ENCODE measurements at places on chromosomes 2 and 18.

GRCh38 chr2:21084401-21084800, 39.4 kb upstream of the TDRD15 start:
- DNase-seq, result no peak

DNA sequence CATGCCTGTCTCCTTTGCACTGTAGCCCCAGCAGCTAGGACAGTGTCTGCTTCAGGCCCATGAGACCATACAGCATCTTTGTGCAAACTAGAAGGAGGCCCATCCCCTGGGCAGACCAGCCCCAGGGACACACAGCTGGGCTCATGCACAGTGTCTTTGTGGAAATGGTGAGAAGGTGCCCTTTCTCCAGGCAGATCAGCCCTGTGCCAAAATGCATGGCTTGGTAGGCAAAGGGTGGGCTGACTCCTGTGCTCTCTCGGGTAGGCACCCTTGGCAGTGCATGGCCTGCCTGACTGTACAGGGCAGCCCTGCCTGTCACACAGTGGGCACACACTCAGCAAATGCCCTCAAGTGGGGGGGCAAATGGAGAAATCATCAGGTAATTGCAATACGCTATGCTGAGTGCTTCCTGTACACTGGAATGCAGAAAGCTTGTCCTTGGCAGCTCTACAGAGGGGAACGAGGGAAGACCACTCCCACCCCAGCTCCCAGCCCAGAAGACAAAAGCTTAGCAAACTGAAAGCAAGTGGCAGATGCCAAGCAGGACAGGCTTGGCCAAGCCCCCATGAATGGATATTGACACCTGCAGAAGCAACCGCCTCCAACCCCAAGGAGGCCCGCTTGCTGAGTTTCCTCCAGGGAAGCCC, 21.6 kb downstream of the TNS1 start:
- DNase-seq, result no peak

- DNase-seq, result no peak
Observed at GRCh38 chr18:31233621-31234275, 71.1 kb upstream of the DSC1 start.

DNA sequence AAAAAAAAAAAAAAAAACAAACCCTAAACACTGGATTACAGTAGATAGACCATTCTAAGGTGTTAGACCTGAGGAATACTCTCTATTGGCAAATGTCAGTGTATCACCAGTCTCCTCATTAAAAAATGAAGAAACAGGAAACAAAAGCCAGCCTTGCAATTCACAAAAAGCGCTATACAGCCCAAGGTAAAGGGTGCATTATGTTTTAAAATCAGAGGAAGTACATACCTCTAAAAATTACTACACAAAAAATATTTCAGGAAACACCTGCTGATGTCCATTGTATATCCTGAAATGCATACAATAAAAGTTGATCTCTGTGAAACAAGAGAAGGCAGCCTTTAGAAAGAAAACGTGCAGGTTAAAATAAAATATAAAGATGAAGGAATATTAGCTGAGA, 54.9 kb upstream of the TSPYL6 start:
- no peak for DNase-seq

DNA sequence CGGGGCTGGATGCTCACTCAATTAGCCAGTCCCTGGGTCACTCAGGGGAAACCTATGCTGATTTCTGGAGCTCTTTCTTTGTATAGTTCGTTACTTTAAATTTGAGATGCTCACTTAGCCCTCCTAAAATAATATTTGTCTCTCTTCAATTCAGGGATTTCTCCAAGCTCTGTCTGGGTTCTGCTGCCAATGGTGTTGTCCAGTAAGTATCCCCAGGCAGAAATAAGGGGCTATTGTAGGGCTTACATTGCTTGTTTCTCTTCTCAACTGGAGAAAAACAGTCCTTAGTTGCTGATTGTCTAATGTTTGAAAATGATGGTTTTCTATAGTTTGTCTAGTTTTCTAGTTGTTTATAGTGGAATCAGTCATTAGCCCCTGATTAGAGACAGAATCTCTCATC, 5.0 kb downstream of the RAB6C start:
- DNase-seq, result no peak

DNA sequence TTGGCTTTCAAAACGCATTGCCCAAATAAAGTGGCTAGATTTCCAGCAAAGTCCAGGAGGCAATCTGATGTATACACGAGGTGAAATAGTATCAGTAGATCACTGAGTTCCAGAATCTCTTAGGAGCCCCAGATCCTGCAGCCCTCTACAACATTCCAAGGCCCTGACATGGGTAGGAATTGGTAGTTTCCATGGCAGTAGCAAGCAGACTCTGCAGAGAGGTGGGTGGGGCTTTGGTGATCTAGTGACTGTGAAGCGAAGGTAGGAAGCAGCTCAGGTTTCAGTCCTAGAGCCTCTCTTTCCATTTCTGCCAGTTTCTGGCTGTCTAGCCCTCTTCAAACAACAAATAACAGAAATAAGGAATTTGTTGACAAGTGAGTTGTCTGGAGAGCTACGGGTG, 13.8 kb upstream of the SGPP2 start:
- DNase-seq, result no peak

DNA sequence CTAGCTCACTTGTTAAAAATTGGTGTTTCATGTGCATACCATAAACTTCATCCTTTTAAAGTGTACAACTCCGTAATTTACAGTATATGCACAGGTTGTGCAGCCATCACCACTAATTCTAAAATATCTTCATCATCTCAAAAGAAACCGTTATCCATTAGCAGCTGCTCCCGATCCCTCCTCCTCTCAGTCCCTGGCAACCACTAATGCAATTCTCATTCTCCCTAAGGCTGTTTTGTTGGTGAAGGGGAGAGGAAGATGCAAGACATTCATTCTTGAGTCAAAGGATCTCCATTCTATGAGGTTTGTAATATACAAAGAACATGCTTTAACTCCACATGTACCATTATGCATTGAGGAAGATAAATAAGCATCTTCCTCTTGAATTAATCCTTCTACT, 48.6 kb downstream of the RNU4ATAC start:
- DNase-seq, result no peak

- DNase-seq, result no peak
Observed at GRCh38 chr2:8661736-8662135, 20.1 kb upstream of the ID2 start.

- DNase-seq, result peak; percentile 40
Observed at GRCh38 chr2:141534666-141535362, 596.0 kb downstream of the LRP1B start.

DNA sequence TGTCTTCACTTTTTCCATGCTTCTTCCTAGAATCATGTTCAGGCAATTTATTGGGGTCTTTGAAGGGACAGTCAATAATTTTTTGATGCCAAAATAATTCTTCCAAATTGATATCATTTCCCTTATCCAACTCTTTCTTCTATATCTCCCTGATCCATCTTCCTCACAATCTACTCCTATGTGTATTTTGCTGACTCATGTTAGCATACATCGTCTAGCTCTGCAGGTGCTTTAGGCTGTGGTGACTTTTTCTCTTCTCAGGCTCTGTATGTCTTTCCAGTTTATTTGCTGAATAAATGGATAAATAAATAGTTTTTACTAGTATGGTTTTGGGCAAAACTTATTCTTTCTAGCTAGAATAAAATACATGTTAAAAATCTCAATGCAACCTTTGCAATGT, 1650.9 kb upstream of the TMEFF2 start:
- DNase-seq, result no peak

- no peak for DNase-seq
Observed at GRCh38 chr2:233434666-233435330, 80.5 kb downstream of the DGKD start.

DNA sequence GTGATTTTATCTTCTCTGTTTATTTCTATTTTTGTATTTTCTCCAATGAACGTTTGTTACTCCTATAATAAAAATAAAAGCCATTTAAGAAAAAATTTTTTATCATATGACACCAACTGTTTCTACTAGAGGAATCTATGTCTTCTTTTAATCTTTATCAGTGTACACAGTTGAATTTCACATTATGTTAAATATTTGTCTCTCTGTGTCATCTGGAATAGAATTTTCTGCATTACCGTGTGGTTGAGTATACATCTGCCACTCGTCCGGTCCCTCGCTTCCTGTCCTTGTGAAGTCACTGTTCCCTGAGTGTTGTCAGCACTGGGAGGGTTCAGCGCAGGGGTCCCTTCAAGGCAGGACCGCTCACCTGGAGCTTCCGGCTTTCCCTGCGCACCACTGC, 99.2 kb downstream of the LDLRAD4 start:
- DNase-seq, result no peak

GRCh38 chr2:56456791-56457190, 273.0 kb downstream of the CCDC85A start:
- DNase-seq, result no peak

DNA sequence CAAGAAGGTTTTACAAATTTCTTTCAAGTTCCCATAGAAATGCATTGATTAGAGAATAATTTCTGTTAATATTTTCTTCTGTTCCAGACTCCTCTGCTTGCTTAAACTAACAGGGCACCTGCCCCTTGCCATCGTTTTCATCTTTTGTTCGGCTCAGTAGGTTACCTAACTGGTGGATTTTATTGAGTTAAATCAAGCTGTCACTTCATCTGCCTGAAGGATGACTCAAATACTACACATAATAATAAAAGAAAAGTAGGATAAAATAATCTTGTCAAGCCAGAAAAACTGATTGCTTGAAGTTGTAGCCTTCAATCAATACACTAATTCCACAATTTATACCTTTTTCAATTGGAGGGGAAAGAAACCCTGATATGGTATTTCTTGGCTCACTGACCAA, 234.0 kb downstream of the NR4A2 start:
- DNase-seq, result no peak

DNA sequence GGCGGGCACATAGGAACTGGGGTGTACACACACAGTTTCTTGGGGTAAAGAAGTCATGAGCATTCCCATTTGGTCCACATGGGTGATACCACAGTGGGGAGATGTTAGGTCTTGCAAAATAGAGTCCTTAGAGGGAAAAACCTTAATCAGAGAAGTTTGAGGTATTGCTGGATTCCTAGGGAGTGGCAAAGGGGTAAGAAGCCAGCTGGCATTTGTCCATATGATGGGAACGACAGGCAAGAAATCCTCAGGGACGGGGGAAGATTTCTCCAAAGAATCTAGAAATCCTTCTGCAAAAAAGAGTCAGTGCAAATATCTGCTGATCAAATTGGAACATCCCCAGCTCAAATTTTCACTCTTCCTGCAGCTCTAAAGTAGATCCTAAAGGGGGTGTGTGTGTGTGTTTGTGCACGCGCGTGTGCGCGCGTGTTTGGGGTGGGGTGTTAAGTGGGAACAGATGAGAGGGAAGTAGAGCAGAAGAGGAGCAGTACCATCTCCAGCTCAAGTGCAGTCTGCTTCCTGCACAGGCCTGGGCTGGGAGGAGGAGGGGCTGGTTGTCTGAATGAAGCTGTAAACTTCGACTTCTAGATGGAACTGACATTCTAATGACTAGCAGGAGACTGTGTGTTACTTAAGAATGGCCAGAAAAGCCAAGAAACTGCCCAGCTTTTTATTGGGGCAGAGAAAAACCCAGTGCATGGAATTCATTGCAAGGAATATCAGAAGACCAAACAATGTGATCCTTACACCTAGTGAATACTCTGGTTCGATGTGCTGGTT, 168.0 kb downstream of the SPP2 start:
- DNase-seq, result no peak

DNA sequence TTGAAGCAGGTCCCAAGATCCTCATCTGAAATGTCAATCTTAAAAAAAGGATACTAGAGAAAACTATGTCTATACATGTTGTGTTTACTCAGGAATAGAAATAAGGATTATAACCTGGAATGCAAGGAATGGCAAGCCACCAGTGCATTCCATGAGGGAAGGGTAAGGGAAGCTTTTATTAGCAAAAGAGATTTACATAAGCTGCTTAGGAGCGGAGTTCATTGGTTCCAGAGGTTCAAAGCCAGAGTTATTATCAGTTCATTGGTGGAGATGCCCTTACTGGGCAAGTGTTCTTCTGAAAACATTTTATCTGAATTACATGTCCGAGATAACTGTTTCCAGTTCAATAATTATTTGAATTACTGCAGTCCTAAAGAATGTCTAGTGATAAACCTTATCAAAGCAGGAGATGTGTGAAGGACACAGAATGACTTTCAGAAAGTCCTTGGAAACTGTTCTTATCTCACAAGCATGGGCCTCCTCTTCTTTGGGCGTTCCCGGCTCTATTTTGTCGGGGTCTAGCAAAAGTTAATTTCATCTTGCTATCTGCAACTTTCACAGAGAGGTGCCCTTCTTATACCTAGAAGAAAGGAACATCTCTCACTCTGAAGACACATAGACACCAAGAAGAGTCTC, 23.5 kb downstream of the COMMD1 start:
- DNase-seq, result no peak

DNA sequence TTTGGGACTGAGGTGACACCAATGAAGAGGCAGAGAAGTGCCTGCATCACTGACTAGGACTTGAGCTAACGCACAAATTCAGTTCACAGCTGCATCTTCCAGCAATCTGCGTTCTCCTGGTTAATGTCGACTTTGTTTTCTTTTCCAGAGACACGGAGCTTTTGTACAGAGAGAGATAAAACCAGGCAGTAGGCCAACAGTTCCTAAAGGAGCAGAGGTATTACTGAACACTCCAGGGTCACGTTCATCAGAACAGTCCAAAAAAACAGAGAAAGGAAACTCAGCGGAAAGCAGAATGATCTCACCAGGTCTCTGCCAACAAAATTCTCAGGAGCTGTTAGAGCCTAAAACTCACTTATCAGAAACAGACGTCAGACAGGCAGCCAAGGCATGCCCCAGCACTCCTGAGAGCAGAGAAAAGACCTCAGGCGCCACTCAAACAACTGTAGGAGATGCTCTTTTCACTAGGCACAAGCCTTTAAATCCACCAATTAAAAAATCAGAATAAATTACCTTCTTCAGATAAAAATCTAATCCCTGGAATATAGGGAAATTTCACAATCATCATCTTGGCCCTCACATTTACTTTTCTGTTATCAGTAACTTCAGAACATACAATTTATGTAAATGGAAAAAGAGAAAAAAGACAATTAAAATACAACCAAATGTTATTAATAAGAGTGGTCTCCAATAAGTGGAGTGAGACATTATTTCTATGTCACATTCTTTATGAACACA, 95.9 kb upstream of the SPTBN1 start:
- DNase-seq, result no peak

DNA sequence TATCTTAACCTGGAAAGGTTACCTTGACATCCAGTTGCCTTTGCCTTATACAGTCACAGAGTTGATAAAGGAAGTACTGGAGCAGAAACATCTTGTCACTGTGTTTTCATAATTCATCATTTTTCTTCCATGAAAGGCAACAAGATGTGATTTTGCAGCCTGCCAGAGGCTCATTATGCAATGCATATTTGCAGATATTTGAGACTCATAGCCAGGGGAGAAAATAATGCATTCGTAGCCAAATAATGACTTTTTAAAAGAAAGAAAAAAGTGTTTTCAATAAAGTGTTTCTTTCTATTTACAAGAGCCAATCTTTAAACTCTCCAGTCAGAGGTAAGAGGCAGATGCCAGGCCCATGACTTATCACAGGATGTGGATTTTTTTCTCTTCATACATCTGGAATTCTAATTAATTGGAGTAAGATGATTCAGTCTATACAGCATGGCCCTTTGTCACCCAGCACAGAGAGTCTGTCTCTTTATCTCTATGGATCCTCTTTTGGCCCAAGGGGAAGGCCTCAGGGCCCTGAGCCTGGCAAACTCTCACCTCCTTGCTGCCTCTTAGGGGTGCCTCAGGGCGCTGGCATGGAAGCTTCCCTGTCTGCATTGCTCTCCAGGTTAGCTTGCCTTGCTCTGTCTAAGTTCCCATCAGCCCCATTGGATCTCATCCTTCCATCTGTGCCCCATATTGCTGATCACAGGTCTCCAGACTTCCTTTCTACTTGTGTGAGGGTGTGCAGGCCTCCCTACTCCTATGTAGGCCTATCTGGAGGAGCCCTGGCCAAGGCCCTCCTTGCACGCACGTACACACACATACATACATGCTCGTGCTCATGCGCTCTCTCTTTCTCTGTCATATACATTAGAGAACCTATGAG, 247.7 kb downstream of the TPGS2 start:
- no peak for DNase-seq

All from SIG-M5 (cell line).